ENCODE measurements at places on chromosomes 7 and 10.
A peak's percentile ranks its signal among the peaks of the same experiment; 100 is the strongest.

GRCh38 chr10:34740321-34740720, 74.8 kb downstream of the PARD3 start:
- DNase-seq = no peak

DNA sequence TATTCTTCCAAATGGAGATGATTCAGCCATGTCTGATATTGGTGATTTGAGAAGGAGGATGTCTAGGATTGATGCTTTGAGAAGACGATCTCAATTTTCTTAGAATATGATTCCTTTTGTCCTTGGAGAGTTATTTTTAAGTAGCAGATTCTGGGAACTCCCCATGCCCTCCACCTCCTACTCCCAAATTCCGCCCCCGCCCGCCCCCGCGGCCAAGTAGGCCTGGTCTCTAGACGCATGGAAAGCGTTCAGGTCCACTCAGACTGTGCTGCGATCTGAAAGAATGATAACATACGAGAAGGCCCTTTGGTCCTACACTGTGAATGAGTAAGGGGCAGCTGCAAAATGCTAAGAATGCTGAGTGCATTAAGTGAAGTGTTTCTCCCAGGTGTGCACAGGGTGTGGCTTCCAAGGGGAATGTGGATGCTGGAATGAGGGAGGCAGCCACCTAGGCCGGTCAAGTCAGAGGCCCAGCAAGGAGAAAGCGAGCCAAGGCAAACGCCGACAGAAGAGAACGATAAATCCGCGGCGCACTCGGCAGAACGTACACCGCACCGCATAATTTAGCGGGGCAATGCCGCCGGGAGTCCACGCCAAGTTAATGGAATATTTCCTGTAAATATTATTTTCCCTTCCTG, 142.3 kb downstream of the PRPF18 start:
- DNase-seq = no peak

DNA sequence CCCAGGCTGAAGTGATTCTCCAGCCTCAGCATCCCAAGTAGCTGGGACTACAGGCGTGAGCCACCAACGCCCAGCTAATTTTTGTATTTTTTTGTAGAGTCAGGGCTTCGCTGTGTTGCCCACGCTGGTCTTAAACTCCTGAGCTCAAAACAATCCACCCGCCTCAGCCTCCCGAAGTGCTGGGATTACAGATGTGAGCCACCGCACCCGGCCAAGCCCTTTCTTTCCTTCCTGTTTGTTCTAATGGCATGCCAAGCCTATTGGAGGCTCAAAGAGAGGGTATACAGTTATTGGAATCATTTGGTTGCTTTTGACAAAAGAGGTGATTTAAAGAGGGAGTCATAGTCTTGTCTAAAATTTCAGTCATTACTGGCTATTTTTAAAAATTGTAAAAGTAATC, 46.0 kb upstream of the TRIM8 start:
- DNase-seq = no peak

GRCh38 chr10:123301077-123301857, 147.1 kb downstream of the BUB3 start:
- no peak for DNase-seq

- no peak for DNase-seq
Measured at GRCh38 chr10:127999297-128000129, 92.6 kb downstream of the PTPRE start.

DNA sequence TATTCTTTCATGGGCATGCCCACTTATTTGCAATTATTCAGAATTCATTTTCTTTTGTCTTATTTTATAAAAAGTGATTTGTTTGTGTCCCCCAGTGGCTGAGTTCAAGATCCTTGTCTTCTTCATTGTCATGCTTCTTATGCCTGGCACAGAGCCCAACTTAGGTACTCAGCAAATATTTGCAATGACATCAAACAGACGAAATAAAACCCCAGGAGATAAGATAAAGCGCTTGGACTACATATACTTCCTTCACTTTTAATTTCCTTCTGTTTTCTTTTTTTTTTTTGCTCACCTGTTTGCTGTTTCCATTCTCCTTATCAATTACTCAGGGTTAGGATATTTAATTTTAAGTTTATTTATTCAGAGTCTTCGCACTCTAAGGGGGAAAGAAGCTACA, 225.0 kb downstream of the SDHAF3 start:
- DNase-seq = no peak

GRCh38 chr7:20298486-20298901, 32.2 kb upstream of the ITGB8 start:
- no peak for DNase-seq

DNA sequence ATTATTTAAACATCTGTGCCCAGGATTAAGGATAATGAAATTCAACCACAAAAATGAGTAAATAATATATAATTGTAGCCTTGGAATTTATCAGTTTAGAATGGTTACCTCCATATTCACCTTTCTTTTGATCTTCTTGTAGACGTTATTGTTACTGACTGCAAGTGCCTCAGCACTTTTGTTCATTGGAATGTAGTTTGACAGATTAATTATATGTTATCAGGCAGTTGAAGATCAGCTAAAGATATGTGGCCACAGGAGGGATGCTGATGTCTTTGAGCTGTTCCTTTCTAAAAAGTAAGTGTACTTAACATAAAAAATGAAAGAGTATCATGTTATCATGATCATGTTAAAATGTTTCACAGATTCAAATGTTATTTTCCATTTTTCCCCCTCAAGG, 5.6 kb downstream of the LRRC72 start:
- no peak for DNase-seq

DNA sequence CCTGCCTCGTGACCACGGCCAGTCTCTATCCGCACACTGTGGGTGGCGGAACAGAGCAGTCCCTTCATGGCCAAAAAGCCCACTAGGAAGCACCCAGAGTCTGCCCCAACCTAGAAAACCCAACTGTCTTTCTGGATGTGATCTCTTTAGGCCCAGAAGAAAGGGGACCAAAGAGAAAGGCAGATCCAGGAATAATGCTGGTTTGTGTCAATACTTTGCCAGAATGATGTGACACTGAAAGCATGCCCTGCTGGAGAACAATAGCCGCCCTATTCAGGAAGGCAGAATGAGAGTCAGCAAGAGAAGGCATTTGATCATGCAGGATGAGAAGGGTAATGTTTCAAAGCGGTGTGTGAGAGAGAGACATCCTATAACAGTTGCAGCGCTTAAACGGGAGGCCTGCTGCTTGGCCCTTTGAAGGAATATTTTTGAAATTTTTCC, 274.7 kb downstream of the USP6NL start:
- DNase-seq = no peak

GRCh38 chr7:147443942-147444341, 1146.6 kb upstream of the C7orf33 start:
- DNase-seq = no peak

GRCh38 chr7:47940088-47941013, 7.9 kb downstream of the PKD1L1 start:
- DNase-seq = no peak

- no peak for DNase-seq
Measured at GRCh38 chr7:154324196-154324595, 272.0 kb downstream of the DPP6 start.

DNA sequence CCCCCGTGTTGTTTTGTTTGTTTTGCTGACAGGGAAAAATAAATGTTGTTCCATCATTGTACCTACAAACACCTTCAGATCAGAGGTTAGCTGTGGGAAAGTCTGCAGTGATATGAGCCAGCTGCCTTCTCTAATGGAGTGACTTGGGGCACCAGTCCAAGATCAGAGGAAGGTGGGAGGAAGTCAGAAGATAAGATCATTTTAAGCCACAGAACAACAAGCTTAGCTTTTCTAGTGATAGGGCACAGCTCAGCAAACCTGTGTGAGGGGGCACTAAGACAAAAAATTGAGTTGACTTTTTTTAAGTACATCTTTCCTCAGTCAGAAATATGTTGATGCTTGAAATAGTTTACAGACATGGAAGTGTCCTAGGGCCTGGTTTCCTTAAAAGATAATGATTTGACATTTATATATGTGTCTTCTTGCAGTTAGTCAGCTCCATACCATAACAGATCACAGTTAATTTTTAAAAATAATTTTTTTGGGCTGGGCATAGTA, 240.3 kb upstream of the KAT6B start:
- DNase-seq = no peak

GRCh38 chr7:11193888-11194287, 220.2 kb downstream of the PHF14 start:
- no peak for DNase-seq

DNA sequence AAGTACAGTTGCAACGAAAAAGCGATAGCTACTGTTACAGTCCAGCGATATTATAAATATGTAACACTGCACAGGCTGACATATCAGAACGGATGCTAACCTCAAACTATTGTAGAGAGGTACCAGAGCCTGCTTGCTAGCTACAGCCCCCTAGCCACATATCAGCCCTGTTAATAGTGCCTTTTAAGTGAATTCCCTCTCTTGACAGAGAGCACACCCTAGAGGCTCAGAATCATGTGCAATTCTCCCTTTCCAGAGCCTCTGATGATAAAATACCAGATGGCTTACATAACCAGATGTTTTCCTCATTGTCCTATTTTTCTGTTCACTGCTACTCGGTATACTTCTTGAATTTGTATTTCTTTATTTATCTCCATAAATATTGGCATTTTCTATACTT, 960.7 kb upstream of the CELF2 start:
- DNase-seq = no peak

- DNase-seq = no peak
Measured at GRCh38 chr7:111835066-111835465, 272.8 kb upstream of the IMMP2L start.

- no peak for DNase-seq
Measured at GRCh38 chr7:24402655-24403054, 118.7 kb downstream of the NPY start.

GRCh38 chr7:94605031-94605430, 50.9 kb downstream of the SGCE start:
- DNase-seq = no peak

- no peak for DNase-seq
Measured at GRCh38 chr7:92847305-92847704, 10.9 kb upstream of the CDK6 start.

DNA sequence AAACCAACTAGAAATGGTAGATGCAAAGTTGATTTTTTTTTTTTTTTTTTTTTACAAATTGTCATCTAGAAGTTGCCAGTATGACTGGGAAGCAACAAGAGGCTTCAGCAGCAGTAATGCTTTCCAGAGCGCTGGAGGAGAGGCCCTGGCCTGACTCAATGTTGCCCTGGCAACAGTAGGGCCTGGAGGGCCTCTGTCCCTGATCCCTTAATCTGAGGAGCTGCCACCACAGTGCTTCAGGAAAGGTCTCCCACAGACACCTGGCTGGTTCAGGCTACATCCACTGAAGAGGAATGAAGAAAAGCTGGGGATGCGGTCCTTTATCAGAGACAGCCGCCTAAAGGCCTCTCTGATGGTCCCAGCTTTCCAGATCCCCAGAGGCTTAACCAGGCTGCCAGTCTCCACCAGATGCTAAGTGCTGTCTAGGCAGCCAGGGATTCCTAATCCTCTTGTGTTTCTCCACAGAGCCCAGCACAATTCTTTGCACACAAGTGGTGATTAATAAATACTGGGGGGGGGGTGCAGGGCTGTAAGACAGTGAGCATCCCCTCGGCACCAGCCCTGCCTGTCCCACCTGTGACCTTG, 33.7 kb downstream of the ZNF777 start:
- DNase-seq = no peak

- DNase-seq = no peak
Measured at GRCh38 chr10:71276873-71277272, 42.2 kb upstream of the SLC29A3 start.

DNA sequence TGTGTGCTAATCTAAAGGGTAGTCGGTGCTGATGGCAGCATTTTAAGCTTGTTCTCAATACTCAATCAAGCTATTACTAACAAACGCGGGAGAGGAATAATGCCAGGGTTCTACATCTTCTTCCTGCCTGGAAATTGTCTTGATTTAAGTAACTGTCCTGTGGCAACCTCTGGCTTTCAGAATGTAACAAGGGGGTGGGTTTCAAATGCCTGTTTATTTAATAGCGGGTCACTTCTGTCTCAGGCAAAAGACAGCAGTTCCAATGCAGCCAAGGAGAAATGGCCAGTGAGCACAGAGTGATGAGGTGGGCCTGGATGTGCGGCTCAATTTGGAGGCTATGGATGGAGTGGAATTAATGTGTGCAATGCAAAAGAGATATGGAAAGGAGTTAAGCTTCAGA, 692.4 kb downstream of the KCNMA1 start:
- no peak for DNase-seq

DNA sequence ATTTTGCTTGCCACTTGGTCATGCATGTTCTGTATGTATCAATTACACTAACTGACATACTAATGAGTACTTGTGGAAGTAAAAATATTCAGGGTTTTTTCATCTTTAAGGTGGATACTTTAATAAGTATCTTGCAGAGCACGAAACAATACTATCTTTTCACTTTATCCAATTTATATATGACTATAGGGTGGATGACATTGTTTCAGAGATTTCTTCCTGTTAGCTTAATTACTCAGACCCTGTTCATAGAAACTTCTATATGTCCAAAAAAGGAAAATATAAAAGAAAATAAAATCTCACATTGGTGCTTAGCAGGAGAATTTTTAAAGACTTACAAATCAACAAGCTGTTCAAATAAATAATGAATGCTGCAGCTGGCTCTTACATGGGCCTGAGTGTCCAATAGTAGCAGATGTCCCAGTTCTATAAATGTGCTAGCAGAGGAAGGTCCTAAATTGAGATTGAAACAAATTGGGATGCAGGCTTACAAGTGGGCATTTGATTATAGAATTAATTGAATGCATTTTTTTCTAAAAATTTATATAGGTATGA, 91.5 kb upstream of the THSD7A start:
- no peak for DNase-seq

- peak; percentile 20 for DNase-seq
Measured at GRCh38 chr10:14838582-14839304, 637 bp downstream of the HSPA14 start.

DNA sequence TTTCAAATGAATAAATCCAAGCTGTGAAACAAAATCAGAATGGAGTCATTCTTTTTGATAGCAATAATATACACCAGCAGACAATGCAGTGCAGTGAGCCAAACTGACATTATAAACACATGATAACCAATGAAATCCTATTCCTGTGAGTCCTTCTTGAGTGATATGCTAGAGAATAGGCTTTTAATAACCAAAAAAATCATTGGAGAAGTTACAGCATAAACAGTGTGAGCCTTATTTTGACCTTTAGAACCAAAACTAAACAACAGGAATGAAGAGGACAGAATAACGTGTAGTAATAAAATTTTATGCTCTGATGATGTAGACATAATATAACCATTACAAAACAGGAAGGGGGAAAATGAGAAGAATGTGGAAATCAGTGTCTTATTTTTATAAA, 8.7 kb downstream of the HUS1 start:
- DNase-seq = no peak

All from stimulated activated CD8-positive, alpha-beta memory T cell treated with anti-CD3 and anti-CD28 coated beads, Interleukin-7, amount 100 ng/mL, for 4 hours (primary cell).